Stimulated activated CD8-positive, alpha-beta memory T cell treated with anti-CD3 and anti-CD28 coated beads, Interleukin-4, amount 100 ng/mL, for 4 hours (primary cell): ENCODE measurements at places on chromosomes 7 and 10.

DNA sequence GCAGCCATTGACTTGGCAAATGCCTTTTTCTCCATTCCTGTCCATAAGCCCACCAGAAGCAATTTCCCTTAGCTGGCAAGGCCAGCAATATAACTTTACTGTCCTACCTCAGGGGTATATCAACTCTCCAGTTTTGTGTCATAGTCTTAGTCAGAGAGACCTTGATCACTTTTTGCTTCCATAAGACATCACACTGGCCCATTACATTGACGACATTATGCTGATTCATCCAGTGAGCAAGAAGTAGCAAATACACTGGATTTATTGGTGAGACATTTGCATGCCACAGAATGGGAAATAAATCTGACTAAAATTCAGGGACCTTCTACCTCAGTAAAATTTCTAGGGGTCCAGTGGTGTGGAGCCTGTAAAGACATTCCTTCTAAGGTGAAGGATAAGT, 649.7 kb upstream of the ANKRD30A start:
- DNase-seq, result no peak

GRCh38 chr10:113138937-113139585, 189.0 kb downstream of the TCF7L2 start:
- DNase-seq, result no peak

DNA sequence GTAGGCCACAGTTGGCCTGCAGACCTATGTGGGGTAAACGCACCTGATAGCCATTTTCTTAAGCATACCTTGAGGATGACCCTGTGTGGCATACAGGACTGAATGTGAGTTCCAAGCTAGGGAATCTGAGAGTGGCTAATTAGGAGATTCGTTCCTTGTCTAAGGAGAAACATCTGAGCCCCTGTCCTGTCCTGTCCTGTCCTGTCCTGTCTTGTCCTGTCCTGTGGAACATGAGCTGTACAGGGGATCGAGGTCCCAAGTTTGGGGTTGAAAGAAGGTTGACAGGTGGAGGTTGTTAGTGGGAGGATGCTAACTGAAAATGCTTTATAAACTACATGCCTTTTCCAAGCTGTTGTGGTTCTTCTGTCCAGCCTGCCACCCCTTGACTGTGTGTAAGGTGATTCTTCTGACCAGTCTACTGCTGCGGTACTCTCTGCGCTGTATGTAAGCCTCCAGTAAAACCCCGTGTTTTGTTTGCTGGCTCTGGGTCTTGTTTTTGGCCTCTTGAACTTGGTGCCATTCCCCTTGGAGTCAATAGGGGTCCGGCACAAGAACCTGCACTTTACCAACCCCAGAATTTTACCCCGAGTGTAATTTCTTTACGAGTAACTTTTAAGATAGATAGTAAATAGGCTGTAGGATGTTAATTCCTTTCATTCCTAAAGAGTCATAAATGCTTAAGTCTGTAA, 26.4 kb downstream of the ZNRF2 start:
- no peak for DNase-seq

DNA sequence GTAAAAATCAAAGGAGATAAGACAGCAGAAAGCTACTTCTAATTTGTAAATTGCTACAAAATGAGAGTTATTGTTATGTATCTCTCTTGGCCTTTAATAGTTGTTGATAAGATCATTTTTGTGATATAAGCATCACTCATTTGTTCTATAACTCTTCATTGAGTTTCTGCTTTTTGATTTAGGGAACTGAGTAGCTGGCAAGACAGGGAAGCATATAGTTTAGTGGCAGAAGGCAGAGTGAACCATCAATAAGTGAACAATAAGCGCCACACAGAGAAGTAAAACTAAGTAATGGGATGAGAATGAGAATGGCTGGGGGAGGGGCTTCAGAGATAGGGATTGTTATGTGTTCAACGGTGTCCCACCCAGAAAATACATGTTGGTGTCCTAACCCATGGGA, 245.4 kb downstream of the ADARB2 start:
- no peak for DNase-seq

DNA sequence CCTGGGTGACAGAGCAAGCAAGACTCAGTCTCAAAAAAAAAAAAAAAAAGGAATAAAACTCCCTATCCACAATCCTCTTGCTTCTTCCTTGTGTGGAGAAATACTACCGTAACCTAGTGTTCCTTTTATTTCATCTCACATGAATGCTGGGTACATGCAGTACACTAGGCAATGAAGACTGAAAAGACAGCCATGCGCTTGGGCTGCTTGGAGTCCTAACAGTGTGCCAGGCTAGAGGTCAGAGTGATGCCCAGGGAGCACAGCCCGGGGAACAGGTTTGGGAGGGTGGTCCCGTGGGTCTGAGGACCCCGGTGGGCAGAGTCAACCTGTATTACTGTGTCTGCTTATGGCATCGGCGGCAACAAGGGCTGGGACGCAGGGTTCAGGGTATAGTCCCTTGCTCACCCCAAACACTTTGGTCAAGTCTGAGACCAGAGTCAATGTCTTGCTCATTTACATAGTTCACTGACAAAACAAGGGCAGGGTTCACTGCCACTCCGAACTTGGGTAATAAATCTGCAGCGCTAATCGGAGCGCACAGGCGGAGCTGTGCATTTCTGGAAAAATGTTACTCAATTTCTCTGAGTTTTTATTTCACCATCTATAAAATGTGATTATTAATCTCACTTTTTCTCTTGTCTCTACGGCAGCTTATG, 118.0 kb downstream of the CLEC2L start:
- DNase-seq, result no peak

DNA sequence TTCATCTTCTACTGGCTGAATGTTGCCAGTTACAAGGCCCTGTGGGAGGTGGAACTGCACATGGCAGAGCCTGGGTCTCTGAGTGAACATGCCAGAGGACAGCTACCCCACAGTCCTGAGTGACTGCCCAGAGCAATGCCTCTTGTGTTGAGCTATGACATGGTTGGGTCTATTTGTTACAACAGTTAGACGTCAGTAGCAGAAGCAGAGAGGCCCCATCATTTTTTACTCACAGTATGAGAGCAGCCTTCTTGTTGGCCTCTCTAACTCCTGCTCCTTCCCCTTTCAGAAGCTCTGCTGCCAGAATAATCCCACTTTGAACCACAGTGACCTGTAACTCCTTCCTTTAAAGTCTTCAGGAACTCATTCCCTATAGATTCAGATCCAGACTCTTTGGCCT, 30.8 kb upstream of the NRP1 start:
- DNase-seq, result no peak

DNA sequence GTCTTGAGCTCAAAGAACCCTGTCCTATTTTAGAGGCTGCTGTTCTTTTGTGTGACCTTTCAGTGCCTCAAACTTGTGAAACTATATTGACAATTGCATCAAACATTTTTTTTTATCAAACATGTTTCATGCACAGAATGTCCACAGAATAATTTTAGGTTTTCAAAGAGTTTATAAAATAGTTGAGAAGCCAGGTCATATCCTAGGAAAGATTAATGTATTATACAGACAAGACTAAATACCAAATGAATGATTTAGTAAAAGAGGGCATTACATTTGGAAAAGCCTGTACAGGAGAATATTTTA, 67.0 kb downstream of the CDK6 start:
- no peak for DNase-seq
